Common myeloid progenitor, CD34-positive (primary cell): ENCODE measurements at places on chromosomes 16 and 17.

DNA sequence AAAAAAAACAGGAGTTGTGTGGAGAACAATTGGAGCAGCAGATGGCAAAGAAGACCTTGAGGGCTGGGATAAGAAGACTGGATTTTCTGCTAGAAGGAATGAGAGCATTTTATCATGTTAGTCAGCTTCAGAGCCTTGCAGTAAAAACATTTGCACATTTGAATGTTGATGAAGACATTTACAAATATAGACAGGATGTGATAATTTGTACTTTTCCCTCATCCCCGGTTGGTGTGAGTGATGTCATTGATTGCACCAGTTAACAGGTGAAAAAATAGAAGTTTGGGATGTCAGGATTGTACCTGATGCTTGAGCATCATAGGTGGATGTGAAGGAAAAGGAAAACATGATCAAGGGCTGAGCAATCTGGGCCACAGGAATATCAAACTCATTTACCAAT is 22.6 kb upstream of the MAPK3 start:
- no peak overlapping the region for H3K4me3 ChIP-seq
- H3K4me1 ChIP-seq: no peaks in the 10 kb centered on the region
- H3K36me3 ChIP-seq: no peaks in the 10 kb centered on the region
- H3K27me3 ChIP-seq: no peaks in the 10 kb centered on the region
- no peak overlapping the region for H3K27ac ChIP-seq
- no peak for DNase-seq

GRCh38 chr17:12917399-12917798 is 100.4 kb downstream of the ELAC2 start:
- H3K36me3 ChIP-seq: peaks cover 2% of the 10 kb centered on the region
- no peaks in the 10 kb centered on the region for H3K4me1 ChIP-seq
- no peak for DNase-seq
- no peak overlapping the region for H3K4me3 ChIP-seq

- H3K36me3 ChIP-seq: no peaks in the 10 kb centered on the region
- H3K27me3 ChIP-seq: no peaks in the 10 kb centered on the region
- H3K27ac ChIP-seq: no peak overlapping the region
- H3K4me3 ChIP-seq: no peak overlapping the region
- no peak for DNase-seq
These were observed 64.9 kb downstream of the CDYL2 start for GRCh38 chr16:80739523-80739922.

DNA sequence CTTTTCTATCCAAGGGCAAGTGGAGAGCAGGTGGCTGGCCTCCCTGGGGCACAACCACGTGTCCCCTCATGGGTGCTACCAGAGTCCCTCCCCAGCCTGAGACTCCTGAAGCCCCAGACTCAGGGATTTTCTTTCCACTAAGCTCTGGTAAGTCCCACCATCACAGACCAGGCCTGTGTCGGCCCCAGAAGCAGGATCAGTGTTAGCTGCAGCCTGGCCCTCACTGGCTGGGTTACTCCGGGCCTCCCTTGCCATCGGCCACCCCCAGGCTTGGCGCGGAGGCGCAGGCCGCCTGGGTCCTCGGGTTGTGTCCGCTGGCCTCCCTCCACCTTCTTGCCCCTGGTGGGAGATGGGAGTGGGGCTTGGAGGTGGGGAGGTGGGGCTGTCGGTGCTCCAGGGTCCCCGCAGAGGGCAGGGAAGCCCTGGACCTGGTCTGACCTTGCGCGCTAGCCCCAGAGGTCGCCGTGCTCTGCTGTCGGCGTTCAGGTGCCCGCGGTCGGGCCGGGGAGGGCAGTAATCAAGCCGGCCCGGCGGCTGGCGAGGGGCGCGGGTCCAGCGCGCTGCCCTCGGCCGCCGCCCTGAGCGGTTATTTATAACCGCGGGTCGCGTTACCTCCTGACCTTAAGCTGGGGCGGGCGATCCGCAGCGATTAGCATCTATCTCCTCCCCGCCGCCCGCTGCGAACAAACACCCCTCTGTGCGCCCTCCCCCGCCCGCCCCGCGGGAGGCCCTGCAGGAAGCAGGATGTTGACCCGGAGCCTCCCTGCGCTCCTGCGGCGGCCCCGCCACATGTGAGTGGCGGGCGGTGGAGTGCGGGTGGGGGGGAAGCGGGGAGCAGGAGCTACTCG is 78.1 kb upstream of the TOB1 start:
- H3K4me1 ChIP-seq: peaks cover 37% of the 10 kb centered on the region
- H3K27me3 ChIP-seq: no peaks in the 10 kb centered on the region

- DNase-seq: no peak
- H3K27me3 ChIP-seq: peaks cover 6% of the 10 kb centered on the region
- H3K36me3 ChIP-seq: no peaks in the 10 kb centered on the region
- no peak overlapping the region for H3K27ac ChIP-seq
- H3K4me1 ChIP-seq: peaks cover 10% of the 10 kb centered on the region
These were observed 11.8 kb upstream of the CDC42EP4 start for GRCh38 chr17:73323409-73324159.

GRCh38 chr17:19401321-19402010 is 9.6 kb upstream of the RNF112 start:
- H3K36me3 ChIP-seq: no peaks in the 10 kb centered on the region
- peaks cover 18% of the 10 kb centered on the region for H3K4me1 ChIP-seq
- no peaks in the 10 kb centered on the region for H3K27me3 ChIP-seq
- H3K4me3 ChIP-seq: no peak overlapping the region

DNA sequence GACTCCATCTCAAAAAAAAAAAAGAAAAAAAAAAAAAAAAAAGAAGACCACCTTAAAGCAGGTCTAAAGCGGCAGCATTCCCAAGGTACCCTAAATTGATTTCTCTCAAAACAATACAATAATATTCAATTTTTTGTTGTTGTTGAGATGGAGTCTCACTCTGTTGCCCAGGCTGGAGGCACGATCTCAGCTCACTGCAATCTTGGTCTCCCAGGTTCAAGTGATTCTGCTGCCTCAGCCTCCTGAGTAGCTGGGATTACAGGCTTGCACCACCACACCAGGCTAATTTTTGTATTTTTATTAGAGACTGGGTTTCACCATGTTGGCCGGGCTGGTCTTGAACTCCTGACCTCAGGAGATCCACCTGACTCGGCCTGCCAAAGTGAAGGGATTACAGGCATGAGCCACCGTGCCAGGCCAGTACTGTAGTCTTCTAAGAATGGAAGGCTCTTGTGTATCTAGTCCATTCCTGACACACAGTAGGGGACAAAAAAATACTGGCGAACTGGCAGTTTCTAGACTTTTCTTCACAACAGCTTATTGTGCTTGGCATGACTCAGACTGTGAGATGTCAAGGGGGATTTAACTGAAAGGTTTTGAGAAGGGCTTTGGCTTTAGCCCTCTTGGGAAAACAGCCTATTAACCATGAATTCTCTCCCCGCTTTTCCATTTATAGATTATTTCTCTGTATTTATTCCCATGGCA is 17.3 kb downstream of the CDR2 start:
- no peak overlapping the region for H3K4me3 ChIP-seq
- no peak for DNase-seq
- peaks cover 4% of the 10 kb centered on the region for H3K4me1 ChIP-seq
- peaks cover 6% of the 10 kb centered on the region for H3K36me3 ChIP-seq
- no peaks in the 10 kb centered on the region for H3K27me3 ChIP-seq

- H3K36me3 ChIP-seq: no peaks in the 10 kb centered on the region
- H3K27me3 ChIP-seq: no peaks in the 10 kb centered on the region
- no peak overlapping the region for H3K27ac ChIP-seq
These were observed 47.4 kb downstream of the WWOX start for GRCh38 chr16:78146807-78147206.
